ENCODE measurements at places on chromosomes 6 and 20.

GRCh38 chr6:63674635-63675034, 39.0 kb downstream of the PHF3 start:
- no peak for DNase-seq

DNA sequence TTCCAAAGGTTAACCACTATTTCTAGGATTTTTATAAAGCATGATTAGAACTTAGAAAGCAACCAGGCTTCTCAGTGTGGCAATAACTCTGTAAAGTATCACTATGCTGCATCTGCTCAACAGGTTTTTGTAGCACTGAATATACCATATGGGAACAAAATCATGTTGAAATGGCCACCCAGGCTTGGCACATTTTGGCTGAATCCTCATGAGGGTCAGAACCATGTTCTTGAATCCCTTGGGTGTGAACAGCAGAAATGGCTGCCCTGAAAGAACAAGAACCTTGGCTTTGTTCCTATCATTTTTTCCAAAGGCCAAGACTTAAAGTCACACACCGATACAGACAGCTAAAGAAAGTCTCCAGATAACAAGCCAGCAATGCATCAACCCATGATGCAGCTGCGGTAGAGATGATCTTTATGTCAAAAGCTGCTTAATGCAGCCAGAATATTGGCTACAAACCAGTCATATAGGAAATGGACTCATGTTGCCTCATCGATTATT, 283.0 kb upstream of the NOX3 start:
- DNase-seq: no peak

DNA sequence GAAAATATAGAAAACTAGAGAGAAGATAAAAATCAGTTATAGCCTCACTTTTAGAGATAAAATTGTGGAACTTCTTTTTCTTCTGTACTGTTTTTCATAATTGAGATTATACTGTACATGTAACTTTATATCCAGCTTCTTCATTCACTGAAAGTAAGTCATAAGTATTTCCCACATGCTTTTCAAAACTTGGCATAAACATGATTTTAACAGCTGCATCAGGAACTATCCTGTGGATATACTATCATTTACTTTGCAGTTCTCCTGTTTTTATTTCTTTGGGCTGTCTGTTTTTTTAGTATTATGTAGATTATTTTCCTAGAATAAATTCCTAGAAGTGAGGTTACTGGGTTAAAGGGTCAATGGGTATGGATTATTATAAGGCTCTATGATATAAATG, 14.8 kb downstream of the DSTN start:
- no peak for DNase-seq

DNA sequence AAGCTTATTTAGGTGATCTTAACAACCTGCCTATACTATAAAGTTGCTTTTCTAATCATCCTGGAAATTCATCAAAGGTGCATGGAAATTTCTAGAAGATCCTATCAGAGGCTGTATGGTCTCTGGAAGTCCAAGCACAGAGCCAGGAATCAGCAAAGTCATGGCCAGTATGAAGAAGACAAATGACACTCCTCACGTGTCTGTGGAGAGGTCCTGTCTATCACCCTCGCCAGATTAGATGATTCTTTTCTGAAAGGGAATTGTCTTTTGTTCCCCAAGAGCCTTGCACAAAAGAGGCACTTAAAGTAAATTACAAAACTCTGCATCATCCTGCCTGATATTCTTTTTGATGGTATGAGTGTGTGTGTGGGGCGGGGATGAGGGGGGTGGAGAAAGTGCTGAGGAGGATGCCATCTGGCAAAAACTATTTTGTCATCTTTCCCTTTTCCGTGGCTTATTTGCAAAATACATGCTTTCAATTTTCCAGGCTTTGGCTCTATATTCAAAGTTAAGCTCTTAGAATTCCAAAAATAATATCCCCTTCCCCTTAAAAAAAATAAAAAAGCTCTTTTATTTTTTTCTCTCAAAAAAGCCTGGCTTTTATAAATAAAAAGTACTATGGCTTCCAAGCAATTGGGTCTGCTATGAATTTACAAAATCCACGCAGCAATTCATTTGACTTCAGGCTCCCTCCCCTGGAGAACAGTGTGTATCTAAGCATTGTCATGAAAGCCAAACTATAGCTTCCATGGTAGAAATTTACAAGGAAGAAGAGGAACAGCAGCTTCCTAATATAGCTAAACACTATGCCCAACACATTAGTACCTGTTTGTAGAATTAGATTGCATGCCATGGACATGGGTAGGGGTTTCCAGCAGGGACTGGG, 185.2 kb upstream of the ARG1 start:
- DNase-seq: no peak

DNA sequence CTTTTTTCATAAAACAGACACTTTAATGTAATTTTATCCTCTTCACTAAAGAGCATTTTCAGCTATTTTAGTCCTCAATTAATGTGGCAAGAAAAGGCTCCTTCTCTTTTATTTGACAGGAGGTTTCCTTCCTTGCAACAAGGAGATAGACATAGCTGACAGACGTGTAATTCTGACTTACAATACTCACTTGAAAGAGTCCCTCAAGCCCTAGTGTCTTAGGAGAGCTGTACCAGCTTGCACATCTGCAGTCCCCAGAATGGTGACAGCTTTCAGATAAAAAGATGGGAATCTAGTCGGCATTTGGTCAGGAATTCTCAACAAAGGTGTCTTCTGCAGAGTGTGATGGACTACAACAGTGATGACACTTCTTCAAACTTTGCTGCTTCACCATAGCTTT, 603.7 kb upstream of the PTCHD4 start:
- DNase-seq: no peak

GRCh38 chr20:29408034-29408695, 1849.3 kb upstream of the DEFB115 start:
- no peak for DNase-seq

- no peak for DNase-seq
Observed at GRCh38 chr6:67888886-67889681, 746.0 kb upstream of the ADGRB3 start.

GRCh38 chr6:33276581-33276863, 401 bp upstream of the B3GALT4 start:
- no peak for DNase-seq

- no peak for DNase-seq
Observed at GRCh38 chr6:17347012-17347411, 46.4 kb upstream of the CAP2 start.

- no peak for DNase-seq
Observed at GRCh38 chr20:7996898-7997297, 22.7 kb downstream of the TMX4 start.

GRCh38 chr20:36017048-36017951, 48.9 kb downstream of the CNBD2 start:
- no peak for DNase-seq

DNA sequence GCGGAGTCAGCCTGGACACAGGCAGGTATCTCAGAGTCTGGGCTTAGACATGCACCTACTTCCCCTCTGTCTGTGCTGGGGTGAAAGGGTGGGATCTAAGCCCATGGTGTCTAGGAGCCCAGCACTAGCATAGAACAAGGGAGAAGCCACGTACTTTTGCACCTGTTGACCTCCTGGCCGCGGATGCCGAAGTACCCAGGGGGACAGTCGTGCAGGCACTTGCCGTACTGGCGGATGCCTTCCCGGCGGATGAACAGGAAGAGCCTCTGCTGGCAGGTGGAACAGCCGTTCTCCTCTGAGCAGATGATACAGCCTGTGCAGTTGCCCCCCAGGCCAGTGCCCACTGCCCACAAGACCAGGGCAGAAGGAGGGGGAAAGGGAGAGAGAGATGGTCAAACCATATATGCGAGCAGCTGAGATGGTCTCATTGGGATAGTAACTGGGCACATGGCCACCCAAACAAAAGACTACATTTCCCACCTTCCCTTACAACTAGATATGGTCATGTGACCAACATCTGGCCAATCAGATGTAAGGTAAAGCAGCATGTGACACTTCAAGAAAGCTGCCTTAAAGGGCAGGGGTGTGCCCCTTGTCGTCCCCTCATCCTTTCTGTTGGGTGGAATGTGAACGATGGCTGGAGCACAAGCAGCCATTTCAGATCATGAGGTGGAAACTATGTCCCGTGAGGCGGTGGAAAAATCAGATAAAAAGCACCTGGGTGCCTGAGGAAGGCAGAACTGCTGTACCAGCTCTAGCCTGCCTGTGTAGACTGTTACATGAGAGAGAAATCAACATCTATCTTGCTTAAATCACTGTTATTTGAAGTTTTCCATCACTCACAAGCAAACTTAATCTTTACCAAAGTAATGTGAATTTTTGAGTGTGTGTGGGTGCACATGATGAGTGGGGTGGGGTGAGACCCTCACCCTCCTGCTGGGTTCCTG, 34.0 kb downstream of the RSPO4 start:
- DNase-seq: no peak

DNA sequence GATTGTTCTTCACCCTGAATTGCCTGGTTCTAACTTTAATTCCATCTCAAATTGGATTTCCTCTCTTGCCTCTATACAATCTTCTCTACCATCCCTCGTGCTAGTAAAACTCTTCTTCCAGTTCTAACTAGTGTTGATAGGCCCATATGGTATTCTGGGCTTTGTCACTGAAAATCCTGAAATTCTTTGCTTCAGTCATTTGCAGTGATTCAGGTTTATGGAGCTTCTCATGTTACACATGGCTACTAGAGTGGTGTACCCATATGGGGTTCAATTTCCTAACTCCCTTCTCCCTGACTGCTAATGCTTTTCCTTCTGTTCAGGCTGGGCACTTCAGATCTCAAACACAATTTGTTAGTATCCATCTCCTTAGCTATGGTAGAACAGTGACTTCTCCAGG, 956.6 kb downstream of the KIF16B start:
- no peak for DNase-seq

DNA sequence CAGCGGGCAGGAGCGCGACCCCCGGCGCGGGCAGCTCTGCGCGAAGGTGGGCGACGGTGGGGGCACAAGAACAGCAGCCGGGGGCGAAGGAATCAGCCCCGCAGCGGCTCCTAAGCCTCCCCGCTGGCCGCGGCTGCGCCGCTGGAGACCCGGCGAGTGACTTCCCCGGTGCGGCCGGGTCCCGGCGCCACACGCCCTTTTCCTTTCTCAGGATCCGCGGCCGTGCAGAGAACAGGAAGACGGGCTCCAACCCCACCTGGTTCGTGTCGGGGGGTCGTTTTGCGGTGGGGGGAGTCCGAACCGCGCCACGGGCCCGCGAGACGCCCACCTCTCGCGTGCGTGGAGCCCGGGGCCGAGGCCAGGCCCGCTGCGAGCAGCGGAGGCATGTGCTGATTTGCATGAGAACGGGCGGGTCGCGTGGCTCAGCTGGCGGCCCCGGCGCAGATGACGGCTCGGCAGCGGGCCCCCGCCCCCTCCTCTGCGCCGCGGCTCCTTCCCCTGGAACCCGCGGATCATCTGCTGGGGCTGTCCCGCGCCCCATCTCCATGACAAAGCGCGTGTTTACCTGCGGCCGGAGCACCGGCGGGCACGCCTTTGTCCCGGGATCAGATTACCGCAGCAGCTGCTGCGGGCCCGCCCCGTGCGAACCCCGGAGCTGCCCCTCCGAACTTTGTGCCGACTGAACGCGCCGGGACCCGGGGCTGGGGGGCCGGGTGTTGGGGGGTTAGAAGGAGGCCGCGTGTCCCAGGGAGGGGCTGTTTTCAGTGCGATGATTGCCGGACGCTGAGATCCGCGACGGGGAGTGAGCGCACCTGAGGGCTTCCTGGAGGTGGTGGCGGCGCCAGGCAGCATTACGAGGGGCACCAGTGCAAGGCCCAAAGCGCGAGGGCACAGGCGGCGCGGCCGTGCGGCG, 4.9 kb upstream of the DLL1 start:
- peak; percentile 13 for DNase-seq

GRCh38 chr6:12165297-12165696, 124.9 kb upstream of the EDN1 start:
- no peak for DNase-seq

DNA sequence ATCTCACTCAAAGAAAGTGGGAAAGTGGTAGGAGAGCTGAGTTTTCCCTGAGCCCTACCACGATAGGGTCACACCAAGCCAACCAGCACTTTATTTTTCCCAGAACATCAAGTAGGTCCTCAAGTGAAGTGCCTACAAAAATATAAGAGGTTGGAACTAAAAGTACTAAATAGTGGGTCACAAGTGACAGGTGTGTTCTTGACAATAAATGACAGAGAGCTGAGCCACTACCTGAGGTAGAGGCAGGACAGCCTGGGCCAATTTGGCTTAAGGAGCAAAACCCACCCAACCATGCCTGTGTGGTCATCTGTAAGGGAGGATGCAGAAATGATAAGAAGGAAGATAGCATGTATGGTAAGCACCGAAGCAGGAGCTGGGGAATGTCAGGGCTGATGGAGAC, 154.8 kb upstream of the SSTR4 start:
- DNase-seq: no peak

GRCh38 chr6:44940367-44940766, 387.8 kb upstream of the RUNX2 start:
- DNase-seq: no peak

DNA sequence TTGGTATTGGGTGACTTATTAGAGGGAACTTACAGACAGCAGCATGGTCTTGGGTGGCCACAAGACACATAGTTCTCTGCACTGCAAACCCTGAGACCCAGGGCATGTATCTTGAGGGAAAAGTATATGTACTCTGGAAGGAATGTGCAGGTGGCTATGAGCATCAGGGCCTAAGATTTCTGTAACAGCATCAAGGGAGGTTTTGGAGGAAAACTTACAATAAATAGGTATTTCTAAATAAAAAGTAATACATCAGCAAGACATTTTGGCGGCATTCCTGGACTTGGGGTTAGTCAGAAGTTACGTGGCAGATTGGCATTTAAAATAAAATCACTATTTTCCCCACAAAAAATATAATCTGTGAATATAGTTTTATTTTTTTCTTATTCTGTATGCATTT, 8.0 kb upstream of the STX7 start:
- no peak for DNase-seq

DNA sequence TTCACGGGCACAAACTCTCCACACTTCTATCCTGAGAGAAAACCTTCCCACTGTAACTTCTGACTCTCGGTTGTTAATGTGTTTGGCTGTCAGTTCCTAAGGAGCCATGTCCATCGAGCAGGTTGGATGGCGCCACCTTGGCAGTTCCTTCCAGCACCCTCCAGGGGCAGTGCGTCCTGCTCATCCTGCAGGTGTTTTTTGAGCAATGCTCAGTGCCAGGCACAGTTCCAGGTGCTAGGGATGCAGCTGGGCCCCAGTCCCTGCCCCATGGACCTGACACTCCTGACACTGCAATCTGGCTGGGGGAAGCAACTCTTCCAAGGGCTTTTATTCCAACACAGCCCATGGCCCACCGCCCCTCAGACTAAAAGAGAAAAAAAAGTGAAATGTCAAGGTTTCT, 376.4 kb downstream of the PREX1 start:
- DNase-seq: no peak

DNA sequence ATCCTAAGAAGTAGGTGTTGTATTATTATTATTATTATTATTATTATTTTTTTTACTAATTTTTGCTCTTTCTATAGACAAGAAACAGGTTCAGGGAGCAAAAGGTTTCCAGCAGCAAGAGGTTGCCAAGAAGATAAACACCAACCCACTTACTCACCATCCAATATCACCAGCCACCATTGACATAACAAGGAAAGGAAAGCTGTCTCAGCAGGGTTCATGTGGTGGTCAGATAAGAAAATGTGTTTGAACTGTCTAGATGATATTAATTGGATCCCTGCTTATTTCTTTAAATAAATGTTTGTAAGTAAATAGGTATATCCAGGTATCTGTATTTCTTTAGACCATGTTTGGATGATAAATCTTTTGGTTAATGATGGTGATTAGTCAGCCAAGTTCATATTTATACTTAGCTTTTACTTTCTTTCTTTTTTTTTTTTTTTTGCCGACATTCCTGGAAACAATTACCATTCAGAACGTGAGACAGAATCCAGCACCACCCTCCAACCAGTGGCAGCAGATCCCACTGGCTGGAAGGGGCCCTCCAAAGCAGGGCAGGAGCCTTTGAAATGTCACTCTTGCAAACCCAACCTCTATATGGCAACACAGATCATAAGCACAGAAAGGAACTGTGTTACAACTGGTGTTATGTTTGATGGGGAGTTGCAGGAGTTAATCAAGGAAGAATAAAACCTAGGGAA, 139.2 kb upstream of the ECI2 start:
- DNase-seq: no peak
